Osteoblast (primary cell): ENCODE measurements at places on chromosomes 3 and 15.
A peak's percentile ranks its signal among the peaks of the same experiment; 100 is the strongest.

GRCh38 chr3:111862415-111862814 lies 3.4 kb downstream of the PHLDB2 start:
- no peak for DNase-seq

- no peak for DNase-seq
Measured at GRCh38 chr15:96254173-96254572, 76.3 kb upstream of the NR2F2 start.

DNA sequence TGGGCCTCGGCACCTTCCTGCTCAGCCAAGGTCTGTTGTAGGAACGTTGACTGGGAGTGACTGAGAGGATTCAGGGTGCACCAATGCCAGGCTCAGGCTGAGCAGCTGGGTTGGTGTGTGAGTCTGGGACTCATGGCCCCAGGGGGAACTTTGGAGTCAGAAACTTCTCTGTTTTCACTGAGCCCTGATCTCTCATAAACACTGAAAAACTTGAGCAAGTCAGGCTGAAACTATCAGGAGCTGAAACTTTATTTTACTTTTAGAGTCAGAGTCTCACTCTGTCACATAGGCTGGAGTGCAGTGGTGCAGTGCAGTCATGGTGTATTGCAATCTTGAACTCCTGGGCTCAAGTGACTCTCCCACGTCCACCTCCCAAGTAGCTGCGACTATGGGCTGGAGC lies 3.0 kb downstream of the TRAK1 start:
- DNase-seq, result peak; percentile 76

DNA sequence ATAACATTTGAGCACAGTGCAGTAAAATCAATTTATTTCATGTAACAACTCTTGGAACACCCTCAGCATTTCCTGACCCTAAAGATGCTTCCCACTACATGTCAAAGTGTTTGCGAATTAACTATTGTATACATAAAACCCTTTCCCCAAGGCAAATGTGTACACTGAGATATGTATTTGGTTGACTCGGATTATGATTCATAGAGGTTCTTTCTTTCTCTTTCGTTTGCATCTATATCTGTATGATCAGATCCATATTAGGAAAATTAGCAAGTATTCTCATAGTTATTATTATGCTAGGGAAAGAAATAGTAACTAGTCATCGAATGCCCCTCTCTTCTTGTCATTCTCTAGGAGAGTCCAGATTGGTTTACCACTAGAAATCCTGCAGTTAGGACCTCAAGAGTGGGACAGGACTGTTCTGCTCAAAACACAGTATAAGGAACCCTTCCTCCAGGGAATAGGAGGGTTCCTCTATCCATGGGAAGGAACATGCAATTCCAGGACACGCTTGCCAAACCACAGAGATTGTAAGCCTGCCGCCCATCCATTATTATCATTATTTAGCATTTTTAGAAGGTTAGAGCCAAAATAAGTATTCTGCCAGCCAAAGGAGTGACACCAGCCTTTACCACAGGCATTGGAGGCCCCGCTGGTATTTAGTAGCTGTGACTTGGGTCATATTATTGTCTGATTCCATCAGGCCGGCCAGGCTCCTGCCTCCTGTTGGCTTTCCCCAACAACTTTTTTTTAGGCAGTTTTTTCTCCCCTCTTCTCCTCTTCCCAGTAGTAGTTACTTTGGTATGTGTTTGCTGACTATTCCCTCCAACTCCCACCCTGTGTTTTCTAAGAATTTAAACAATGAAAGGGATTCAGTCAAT lies 100.7 kb downstream of the GALK2 start:
- peak; percentile 83 for DNase-seq

- no peak for DNase-seq
Measured at GRCh38 chr15:45378913-45379262, 544 bp upstream of the GATM start.

DNA sequence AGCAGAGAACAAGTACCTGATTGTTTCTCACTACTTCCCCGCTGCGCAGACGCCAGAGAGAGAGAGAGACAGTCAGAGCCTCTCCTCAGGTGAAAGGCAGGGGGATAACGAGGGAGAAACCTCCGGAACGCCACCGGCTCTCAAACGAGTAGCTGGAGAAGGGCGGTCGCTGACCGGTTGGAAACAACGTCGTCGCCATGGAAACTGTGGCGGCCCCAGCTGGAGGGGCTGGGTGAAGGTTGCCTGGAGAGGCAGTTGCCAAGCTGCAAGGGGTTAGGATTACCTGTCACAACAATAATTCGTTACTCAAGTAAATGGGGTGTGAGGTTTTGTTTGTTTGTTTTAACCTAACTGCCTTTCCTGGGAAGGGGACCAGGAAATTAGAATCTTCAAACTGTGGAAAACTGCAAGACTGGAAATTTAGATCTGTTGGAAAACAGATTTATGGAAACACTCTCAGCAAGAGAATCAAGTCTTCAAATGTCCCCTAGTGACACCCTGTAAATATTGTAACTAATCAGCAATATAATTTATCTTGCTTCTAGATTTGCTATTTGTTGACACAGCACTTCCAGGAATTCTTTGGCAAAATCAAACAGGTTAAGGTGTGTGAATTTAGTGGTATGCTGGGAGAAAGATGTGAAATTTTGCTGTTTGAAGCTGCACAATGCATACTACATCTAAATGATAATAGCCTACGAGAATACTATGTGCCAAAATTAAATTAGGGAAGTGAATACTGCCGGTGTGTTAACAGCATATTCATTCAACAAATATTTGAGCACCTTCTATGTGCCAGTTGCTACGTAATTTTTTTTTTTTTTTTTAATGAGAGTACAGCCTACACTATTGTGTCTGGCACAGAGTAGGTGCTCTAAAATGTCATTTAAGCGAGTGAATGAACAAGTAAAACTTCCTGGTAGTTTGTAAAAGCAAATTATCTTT lies at the start of gene DNAH12:
TSS of gene DNAH12 (minus strand) at position 164 of the 945 bp plus-strand sequence. CDS start 1,474 bp downstream, outside the sequence.
- DNase-seq, result peak; percentile 55

- DNase-seq, result no peak
Measured at GRCh38 chr3:118089563-118089962, 945.1 kb downstream of the IGSF11 start.

DNA sequence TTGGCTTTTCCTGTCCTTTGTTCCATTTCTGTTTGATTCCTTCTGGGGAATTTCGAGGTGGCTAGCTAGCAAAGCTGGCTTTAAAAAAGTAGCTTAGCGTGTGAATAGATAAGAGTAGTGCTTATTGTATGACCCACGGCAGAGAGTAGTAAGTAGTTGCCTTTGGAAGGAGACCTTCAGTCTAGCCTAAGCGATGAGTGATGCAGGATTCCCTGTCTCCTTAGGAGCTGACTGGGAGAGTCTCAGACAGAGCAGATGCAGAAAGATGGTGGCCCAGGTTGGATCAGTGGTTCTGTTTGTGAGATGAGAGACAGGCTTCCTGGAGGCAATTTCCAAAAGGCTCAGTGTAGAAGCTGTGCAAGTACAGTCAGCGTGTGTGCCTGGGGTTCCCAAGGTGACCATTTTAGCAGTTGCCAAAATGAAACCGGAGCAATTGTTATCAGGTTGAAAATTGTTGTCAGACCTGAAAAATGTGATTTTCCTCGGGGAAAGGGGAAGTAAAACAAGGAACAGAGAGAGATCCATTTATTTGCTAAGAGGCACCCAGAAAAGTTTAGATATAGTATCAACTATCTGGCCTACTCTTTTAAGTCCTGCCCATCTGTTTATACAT lies 681 bp upstream of the IL5RA start:
- DNase-seq, result no peak

- DNase-seq, result no peak
Measured at GRCh38 chr15:31051496-31052080, 49.9 kb downstream of the TRPM1 start.

DNA sequence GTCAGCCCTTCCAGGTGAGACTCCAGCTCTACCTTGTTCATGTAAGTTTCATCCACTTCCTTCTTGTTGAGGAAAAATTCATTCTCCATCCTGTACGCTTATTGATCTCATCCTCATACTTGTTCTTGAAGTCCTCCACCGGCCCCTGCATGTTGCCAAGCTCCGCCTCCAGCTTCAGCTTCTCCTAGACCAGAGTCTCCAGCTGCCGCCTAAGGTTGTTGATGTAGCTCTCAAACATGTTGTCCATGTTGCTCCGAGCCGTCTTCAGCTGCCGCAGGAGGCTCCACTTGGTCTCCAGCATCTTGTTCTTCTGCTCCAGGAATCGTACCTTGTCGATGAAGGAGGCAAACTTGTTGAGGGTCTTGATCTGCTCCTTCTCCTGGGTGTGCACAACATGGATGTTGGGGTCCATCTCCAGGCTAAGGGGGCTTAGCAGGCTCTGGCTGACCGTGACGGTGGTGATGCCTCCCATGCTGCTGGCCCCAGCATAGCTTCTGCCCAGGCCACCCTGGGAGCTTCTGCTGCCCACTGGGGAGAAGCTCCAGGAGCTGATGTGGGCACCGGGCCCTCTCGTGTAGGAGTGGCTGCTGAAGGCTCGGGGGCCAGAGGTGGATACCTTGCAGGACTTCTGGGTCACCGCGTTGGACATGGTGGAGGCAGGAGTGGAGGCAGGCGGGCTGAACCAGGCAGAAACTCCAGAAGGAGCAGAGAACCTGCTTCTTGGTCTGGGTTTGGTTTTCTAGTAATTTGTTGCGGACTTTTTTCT lies 422.6 kb upstream of the ARPP21 start:
- DNase-seq, result no peak

DNA sequence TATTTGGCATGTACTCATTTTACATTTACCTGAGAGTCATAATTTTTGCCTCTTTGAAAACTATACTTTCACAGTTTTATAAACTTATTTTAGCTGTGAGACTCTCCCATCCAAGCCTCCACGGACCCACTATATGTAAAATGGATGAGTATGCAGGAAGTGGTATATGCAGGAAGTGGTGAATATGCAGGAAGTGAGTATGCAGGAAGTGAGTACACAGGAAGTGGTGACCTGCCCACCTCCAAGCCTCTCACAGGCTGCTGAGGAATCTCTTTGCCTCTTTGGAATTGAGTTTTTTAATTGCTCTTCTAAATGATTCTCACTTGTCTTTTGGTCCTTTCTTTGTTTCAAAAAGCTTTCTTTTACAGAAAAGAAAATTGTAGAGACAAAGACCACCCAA lies 85.2 kb downstream of the KBTBD8 start:
- no peak for DNase-seq

DNA sequence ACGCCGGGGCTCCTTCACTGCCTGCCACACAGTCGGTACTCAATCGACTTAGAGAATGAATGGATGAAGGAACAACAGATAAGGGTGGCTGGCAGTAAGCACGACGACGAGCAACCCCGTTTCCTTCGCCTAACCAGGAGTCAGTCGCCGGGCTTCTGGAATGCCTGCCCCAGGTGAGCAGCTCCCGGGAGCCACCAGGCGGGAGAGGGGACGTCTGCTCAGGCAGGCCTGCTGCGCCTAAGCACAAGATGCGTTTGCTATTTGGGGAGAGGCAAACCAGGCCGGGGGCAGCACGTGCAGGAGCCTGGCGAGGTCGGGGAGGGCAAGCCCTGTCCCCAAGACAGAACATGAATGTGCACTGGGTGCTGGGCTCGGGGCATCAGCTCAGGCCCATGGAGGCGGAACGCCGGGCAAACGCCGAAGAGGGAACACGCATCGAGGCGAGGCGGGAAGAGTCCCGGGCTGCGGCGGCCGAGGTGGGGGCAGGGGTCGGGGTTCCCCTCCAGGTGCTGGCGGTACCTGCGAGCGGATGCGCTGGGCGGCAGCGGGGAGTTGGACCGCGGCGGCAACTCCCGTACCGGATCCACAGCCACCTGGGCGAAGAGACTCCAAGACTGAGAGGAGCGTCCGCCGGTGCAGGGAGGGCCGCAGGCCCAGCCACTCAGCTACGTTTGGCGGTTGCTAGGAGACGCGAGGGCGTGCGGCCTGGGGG lies at the start of gene CFAP92:
TSS of gene CFAP92 (minus strand) at position 616 of the 712 bp plus-strand sequence. CDS start 772 bp downstream, outside the sequence.
- peak; percentile 95 for DNase-seq

GRCh38 chr3:189277711-189278110 lies 105.9 kb downstream of the TPRG1 start:
- no peak for DNase-seq

DNA sequence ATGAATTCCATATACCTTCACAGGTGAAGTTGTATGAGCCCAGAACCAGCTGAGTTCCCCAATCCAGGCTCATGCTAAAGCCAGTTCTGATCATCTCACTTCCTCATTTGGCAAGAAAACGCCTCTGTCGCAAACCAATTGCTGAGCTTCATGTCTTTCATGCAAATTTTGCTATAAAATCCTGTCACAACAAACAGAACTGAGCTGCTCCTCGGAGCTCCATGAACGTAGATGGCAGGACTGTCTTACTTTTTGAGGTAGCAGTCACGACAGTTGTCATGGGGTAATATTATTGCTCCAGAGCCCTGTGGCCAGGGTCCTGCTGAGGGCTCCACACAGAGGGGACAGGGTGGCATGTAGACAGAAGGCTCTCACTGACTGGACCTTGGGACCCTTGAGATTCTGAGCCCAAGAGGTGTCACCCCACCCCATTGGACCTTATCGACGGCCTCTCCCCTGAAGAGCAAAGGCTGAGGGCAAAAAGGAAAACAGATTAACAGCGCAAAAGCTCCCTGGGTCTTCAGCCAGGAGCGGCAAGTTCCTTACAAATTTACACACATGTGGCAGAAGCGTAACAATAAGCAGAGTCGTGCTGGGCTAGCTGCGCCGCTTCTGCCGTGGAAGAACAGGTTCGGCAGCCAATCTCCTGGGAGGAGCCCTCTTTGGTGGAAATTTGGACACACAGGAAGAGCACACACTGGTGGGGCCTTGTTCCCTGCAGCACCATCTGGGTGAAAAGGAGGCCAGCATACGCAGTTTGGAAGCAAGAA lies 249.2 kb downstream of the OPA1 start:
- no peak for DNase-seq

- DNase-seq, result peak; percentile 86
Measured at GRCh38 chr3:48662145-48662752, 437 bp downstream of the CELSR3 start.

DNA sequence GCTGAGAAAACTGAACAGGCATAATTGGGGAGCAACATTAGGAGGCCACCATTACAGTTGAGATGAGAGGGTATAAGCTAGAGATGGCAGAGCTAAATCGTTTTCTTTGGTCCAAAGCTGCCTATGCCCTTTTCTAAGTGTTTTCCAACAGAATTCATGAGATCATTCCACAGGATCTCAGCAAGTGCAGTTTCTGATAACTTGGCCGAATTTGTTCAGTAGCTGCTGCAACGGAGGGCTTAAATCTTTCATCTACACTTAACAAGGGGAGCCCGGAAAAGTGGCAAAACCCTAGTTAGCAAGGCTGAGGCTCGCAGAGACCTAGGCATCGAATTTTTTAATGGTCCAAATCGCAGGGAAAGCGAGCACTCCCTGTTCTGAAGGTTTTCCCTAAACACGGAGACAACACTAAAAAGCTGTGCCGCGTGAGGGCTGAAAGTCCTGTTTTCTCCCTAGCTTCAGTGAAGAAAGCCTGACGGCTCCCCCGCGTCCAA lies 531 bp upstream of the BLOC1S6 start:
- no peak for DNase-seq
